ENCODE measurements at places on chromosomes 1 and 21. TPM values are rescaled to one million over a fixed set of nuclear protein-coding genes. Genes with fewer than 3 reads are reported as not detected.

Gene LCE1B
- not detected for total RNA-seq

Gene IKBKE
- total RNA-seq = 25.1 TPM

Gene KRTAP21-2
- total RNA-seq = not detected

DNA sequence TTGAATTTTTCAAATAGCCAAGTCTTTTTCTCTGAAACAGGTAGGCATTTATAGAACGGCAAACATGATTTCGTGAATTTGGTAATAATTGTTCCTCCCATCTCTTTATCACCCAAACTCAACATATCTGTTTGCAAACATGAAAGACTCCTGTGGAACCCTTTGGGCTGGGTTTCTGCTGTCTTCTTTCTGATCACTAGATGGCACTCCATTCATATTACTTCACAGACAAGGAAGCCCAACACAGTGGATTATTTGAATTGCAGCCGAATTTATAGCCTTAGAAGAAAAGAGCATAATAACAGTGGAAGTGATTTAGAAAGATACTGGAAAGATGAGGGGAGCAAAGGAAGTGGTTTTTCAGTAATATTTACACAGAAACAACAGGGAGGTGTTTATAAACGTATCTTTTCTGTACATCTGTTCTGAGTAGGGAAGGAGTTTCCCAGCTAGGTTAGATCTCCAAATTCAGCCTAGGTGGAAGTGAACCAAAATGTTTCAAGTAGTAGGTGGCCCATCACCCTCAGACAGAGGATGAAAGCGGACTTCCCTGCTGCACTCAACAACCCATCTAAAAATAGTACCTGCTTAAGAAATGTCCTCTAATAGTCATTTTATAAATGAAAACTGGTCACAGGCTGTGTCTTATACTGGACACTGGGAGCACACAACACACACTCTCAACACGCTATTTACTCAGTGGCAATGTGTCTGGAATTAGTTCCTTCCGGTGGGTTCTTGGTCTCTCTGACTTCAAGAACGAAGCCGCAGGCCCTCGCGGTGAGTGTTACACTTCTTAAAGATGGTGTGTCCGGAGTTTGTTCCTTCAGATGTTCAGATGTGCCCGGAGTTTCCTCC, 67.6 kb downstream of the MAP3K21 start:
- no peaks in the 10 kb centered on the region for H3K36me3 ChIP-seq
- H3K27me3 ChIP-seq = no peaks in the 10 kb centered on the region
- no peak overlapping the region for H3K4me3 ChIP-seq
- no peaks in the 10 kb centered on the region for H3K4me1 ChIP-seq
- DNase-seq = no peak

- no peaks in the 10 kb centered on the region for H3K27me3 ChIP-seq
- no peak overlapping the region for H3K27ac ChIP-seq
- peak; percentile 33 for DNase-seq
- no peak overlapping the region for H3K4me3 ChIP-seq
Observed at GRCh38 chr21:41754479-41754891, 12.4 kb downstream of the RIPK4 start.

- no peaks in the 10 kb centered on the region for H3K36me3 ChIP-seq
- no peak overlapping the region for H3K4me3 ChIP-seq
- no peaks in the 10 kb centered on the region for H3K27me3 ChIP-seq
- no peak overlapping the region for H3K27ac ChIP-seq
- H3K4me1 ChIP-seq = peaks cover 3% of the 10 kb centered on the region
Observed at GRCh38 chr1:224785040-224785328, 144.5 kb upstream of the DNAH14 start.

DNA sequence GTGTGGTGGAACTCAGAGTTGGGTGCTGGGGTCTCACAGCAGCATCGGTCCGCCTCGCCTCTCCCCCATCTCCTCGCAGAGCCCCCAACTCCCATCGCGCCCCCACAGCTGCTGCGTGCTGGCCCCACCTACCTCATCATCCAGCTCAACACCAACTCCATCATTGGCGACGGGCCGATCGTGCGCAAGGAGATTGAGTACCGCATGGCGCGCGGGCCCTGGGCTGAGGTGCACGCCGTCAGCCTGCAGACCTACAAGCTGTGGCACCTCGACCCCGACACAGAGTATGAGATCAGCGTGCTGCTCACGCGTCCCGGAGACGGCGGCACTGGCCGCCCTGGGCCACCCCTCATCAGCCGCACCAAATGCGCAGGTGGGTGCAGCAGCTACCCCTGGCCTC, 24.2 kb downstream of the PTPRU start:
- H3K27ac ChIP-seq = no peak overlapping the region
- H3K4me3 ChIP-seq = no peak overlapping the region
- no peaks in the 10 kb centered on the region for H3K27me3 ChIP-seq
- no peak for DNase-seq
- H3K4me1 ChIP-seq = peaks cover 11% of the 10 kb centered on the region

DNA sequence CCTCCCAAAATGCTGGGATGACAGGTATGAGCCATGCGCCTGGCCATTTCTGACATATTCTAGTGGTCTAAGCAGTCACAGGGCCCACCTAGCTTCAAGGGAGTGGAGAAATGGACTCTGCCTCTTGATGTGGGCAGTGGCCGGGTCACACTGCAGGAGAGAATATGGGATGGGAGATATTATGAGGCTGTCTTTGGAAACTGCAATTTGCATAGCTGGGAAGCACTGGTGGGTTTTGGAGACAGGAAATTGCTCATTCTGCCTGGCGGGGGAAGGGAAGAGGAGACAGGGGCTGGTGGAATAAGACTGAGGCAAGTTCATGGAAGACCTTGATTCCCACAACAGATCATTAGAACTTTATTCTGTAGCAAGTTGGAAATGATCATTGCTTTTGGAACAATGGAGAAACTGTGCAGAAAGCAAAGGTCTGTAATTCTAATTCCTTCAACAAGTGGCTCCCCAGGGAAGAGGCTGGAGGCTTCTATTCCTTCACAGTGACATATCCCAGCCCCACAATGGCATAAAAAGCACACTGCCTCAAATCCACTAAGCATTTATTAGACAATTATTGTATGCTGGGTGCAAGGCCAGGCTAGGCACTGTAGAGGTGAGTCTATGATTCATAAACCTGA, 10.5 kb downstream of the NCMAP start:
- no peak overlapping the region for H3K4me3 ChIP-seq
- H3K27me3 ChIP-seq = no peaks in the 10 kb centered on the region
- no peaks in the 10 kb centered on the region for H3K4me1 ChIP-seq
- no peaks in the 10 kb centered on the region for H3K36me3 ChIP-seq
- no peak for DNase-seq

- H3K4me1 ChIP-seq = no peaks in the 10 kb centered on the region
- H3K36me3 ChIP-seq = no peaks in the 10 kb centered on the region
- H3K4me3 ChIP-seq = no peak overlapping the region
- DNase-seq = no peak
- H3K27ac ChIP-seq = no peak overlapping the region
- H3K27me3 ChIP-seq = no peaks in the 10 kb centered on the region
Observed at GRCh38 chr21:24844671-24845070, 762.6 kb downstream of the MRPL39 start.

- no peak overlapping the region for H3K4me3 ChIP-seq
- H3K27me3 ChIP-seq = no peaks in the 10 kb centered on the region
- DNase-seq = no peak
- H3K27ac ChIP-seq = no peak overlapping the region
Observed at GRCh38 chr21:14241297-14241696, 25.3 kb downstream of the RBM11 start.

DNA sequence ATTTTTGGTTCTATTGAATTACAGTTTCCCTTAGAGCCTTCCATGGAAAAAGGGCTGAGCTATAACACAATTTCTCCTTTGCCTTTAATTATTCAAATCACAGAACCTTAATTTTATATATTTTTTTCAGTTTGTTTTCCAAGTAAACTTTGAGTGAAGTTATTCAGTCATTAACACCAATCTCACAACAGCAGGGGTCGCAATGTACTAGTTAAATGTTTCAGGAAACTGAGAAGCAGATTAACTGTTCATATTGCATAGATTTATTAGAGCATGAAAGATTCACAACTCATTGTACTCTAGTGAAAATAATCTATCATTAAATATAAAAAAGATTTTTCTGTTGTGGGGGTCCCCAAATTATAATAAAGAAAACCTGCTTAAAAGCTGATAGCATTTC, 64.1 kb downstream of the KIFAP3 start:
- no peak overlapping the region for H3K4me3 ChIP-seq
- no peaks in the 10 kb centered on the region for H3K4me1 ChIP-seq
- no peak for DNase-seq
- peaks cover 2% of the 10 kb centered on the region for H3K36me3 ChIP-seq
- H3K27me3 ChIP-seq = no peaks in the 10 kb centered on the region

DNA sequence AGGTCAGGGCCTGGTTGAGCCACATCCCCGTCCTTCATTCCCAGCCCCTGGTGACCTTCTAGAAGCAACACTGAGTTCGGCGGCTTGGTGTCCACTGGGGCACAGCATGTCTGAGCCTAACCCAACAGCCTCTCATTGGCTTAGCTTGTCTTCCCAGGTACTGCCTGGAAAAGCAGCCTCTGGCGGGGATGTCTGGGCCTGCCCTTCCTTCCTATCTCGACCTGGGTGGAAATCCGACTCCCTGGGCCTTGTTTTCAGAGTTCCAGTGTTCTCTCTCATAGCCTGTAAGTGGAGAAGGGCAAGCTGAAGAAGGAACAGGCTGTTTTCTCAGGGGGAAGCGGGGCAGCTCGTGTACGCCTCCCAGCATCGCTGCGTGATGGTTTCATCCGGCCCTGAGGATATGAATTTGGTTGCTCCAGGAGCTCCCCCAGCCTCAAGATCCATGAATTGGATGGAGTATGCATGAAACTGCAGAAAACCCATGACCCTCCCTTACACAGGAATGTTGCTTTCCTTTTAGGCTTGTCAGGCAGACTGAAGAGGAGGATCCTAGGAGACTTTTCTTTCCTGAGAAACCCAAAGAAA, 116.5 kb upstream of the IRF2BP2 start:
- peaks cover 75% of the 10 kb centered on the region for H3K4me1 ChIP-seq
- peak overlapping the region; percentile 98 for H3K27ac ChIP-seq
- H3K4me3 ChIP-seq = no peak overlapping the region
- no peaks in the 10 kb centered on the region for H3K27me3 ChIP-seq

DNA sequence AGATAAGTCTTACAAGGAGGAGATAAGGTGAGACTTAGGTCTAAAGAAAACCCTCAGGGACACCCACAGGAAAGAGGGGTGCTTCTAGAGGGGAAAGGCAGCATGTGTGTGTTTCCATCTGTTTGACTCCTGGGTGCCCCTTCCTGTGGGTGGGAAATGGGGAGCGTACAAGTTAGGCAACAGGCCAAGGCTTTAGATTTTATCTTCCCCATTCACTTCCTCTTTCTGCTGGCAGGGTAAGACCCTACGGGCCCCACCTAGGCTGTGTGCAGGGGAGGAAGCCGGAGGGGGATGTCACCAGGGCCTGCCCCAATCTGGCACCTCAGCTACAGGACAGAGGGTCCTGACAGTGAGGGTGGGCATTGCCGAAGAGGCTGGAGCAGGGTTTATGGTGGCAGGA, 2.5 kb upstream of the OLIG1 start:
- H3K4me1 ChIP-seq = peaks cover 32% of the 10 kb centered on the region
- peaks cover 9% of the 10 kb centered on the region for H3K27me3 ChIP-seq
- H3K27ac ChIP-seq = no peak overlapping the region
- no peak overlapping the region for H3K4me3 ChIP-seq
- no peak for DNase-seq

GRCh38 chr1:11170102-11170501, 19.1 kb upstream of the ANGPTL7 start:
- H3K4me3 ChIP-seq = no peak overlapping the region

DNA sequence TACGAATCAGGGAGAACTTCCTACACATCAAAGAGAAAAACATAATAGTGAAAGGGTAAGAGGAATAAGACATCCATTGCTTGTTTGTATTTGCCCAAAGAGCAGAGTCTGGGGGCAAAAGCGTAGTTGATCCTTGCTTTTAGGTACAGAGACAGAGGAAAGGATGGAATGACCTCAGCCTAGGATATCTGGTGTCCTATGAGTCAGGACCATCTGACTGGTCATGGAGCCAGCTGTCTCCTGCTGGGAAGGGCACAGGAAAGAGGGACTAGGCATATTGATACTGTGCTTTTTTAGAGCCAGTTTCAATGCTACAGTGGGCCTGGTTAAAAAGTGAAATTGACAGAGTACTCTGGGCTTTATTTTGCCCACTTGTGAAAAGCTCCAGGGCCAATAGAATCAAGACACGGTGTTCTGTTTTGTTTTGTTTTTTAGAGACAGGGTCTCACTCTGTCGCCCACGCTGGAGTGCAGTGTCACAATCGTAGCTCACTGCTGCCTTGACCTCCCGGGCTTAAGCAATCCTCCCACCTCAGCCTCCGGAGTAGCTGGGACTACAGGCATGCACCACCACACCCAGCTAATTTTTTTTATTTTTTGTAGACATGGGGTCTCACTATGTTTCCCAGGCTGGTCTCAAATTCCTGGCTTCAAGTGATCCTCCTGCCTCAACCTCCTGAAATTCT, 3.2 kb downstream of the PLEKHO1 start:
- no peak overlapping the region for H3K4me3 ChIP-seq
- H3K4me1 ChIP-seq = peaks cover 30% of the 10 kb centered on the region
- DNase-seq = no peak
- H3K27ac ChIP-seq = peak overlapping the region; percentile 88
- H3K27me3 ChIP-seq = no peaks in the 10 kb centered on the region

DNA sequence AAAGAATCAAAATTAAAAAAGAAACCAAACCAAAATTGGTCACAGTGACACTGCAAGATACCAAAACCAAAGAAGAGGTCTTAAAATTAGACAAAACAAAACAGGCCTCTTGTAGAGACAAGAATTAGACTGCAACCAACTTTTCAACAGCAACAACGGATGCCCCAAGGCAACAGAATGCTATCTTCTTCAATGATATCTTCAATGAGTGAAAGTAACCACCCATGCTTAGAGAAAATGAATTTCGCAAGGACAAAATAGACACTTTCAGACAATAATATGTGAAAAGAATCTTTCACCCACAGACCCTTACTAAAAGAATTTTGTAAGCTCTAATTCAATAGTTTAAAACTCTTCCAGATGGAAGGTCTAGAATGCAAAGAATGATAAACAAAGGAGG, 41.7 kb downstream of the USP48 start:
- no peaks in the 10 kb centered on the region for H3K36me3 ChIP-seq
- no peaks in the 10 kb centered on the region for H3K27me3 ChIP-seq
- no peaks in the 10 kb centered on the region for H3K4me1 ChIP-seq
- no peak for DNase-seq

- peaks cover 9% of the 10 kb centered on the region for H3K36me3 ChIP-seq
- peak; percentile 68 for DNase-seq
- peak overlapping the region; percentile 93 for H3K4me3 ChIP-seq
- peaks cover 54% of the 10 kb centered on the region for H3K4me1 ChIP-seq
- H3K27me3 ChIP-seq = no peaks in the 10 kb centered on the region
- peak overlapping the region; percentile 94 for H3K27ac ChIP-seq
Observed at GRCh38 chr1:207868251-207868773, 42.6 kb downstream of the CD34 start.

GRCh38 chr1:52057876-52058415, 1.9 kb downstream of the BTF3L4 start:
- peaks cover 34% of the 10 kb centered on the region for H3K4me1 ChIP-seq
- H3K36me3 ChIP-seq = peaks cover 9% of the 10 kb centered on the region
- no peaks in the 10 kb centered on the region for H3K27me3 ChIP-seq
- no peak for DNase-seq
- H3K4me3 ChIP-seq = no peak overlapping the region
- peak overlapping the region; percentile 95 for H3K27ac ChIP-seq

Data from upper lobe of left lung (tissue), 6 donors.